Left ventricle myocardium inferior (tissue), 1 donor: ENCODE measurements at places on chromosomes 4 and X. TPM values are rescaled to one million over a fixed set of nuclear protein-coding genes. Genes with fewer than 3 reads are reported as not detected.

The MAGEA9B gene
- total RNA-seq, result not detected

The ENPEP gene
- total RNA-seq, result 3.5 TPM

GRCh38 chrX:130623518-130623917 lies 221.7 kb downstream of the RBMX2 start:
- DNase-seq, result no peak

- no peak for DNase-seq
Measured at GRCh38 chr4:7073526-7074390, 5.9 kb upstream of the GRPEL1 start.

The OPN1MW gene
- total RNA-seq, result not detected

The F11 gene
- 0.30 TPM for total RNA-seq

- no peak for DNase-seq
Measured at GRCh38 chr4:147793569-147794313, 61.9 kb downstream of the ARHGAP10 start.

The TNMD gene
- total RNA-seq, result 0.22 TPM

The MAPK10 gene
- 4.0 TPM for total RNA-seq
